T-helper 17 cell (primary cell): ENCODE measurements at places on chromosomes 13 and 19. TPM values are rescaled to one million over a fixed set of nuclear protein-coding genes. Genes with fewer than 3 reads are reported as not detected.
A peak's percentile ranks its signal among the peaks of the same experiment; 100 is the strongest.

The FUT2 gene
- not detected for total RNA-seq

The KLF1 gene
- total RNA-seq, result not detected

- H3K27me3 ChIP-seq, result no peaks in the 10 kb centered on the region
- H3K4me3 ChIP-seq, result peak overlapping the region; percentile 68
- peaks cover 37% of the 10 kb centered on the region for H3K4me1 ChIP-seq
- H3K27ac ChIP-seq, result peak overlapping the region; percentile 93
- H3K36me3 ChIP-seq, result peaks cover 2% of the 10 kb centered on the region
- no peak for DNase-seq
Observed at GRCh38 chr19:16118489-16119033, 6.9 kb downstream of the RAB8A start.

- no peak for DNase-seq
- H3K27me3 ChIP-seq, result peaks cover 32% of the 10 kb centered on the region
- no peak overlapping the region for H3K4me3 ChIP-seq
- peaks cover 3% of the 10 kb centered on the region for H3K4me1 ChIP-seq
Observed at GRCh38 chr13:75416327-75417011, 65.5 kb downstream of the TBC1D4 start.

DNA sequence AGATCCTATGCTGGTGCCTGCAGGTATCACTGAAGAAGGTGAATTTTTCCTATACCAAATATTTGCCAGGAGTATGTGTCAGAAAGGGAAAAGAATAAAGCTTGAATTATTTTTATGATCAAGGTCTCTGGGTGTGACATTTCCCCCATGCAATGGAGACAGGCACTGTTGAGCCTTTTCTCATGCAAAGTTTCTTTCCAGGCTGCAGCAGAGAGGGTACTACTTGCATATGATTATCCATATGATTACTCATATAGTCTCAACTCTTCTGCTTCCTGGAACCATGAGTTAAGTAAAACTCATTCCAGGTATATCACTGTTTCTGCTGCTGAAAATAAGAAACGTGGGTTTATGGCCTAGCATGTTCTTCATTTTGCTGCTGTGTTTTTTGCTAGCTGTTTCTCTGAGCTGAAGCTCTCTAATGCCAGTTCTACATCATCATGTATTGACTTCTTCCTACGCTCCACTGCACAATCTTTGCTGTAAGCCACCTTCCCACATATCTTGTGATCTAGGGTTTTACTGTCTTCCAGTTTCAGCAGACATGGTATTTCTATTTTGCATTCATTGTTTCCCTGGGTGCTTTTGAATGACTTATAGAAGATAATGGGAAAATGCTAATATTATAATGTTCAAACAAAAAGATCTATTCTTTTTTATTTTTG is 278.7 kb upstream of the GPC6 start:
- no peak overlapping the region for H3K27ac ChIP-seq
- no peaks in the 10 kb centered on the region for H3K4me1 ChIP-seq
- H3K36me3 ChIP-seq, result no peaks in the 10 kb centered on the region
- DNase-seq, result no peak

GRCh38 chr19:45200568-45200967 is 22.0 kb downstream of the BLOC1S3 start:
- peaks cover 5% of the 10 kb centered on the region for H3K36me3 ChIP-seq
- no peaks in the 10 kb centered on the region for H3K27me3 ChIP-seq
- no peak overlapping the region for H3K4me3 ChIP-seq
- H3K4me1 ChIP-seq, result peaks cover 5% of the 10 kb centered on the region
- no peak for DNase-seq
- H3K27ac ChIP-seq, result no peak overlapping the region

- DNase-seq, result no peak
- peaks cover 61% of the 10 kb centered on the region for H3K27me3 ChIP-seq
- H3K4me3 ChIP-seq, result no peak overlapping the region
- peaks cover 2% of the 10 kb centered on the region for H3K4me1 ChIP-seq
- peaks cover 3% of the 10 kb centered on the region for H3K36me3 ChIP-seq
Observed at GRCh38 chr19:50972795-50973376, 3.5 kb upstream of the KLK6 start.
